Lung (tissue), 17 donors: ENCODE measurements at places on chromosomes 12 and 14. TPM values are rescaled to one million over a fixed set of nuclear protein-coding genes. Genes with fewer than 3 reads are reported as not detected.
A peak's percentile ranks its signal among the peaks of the same experiment; 100 is the strongest.

Gene NELL2
- 15.9 TPM for total RNA-seq

DNA sequence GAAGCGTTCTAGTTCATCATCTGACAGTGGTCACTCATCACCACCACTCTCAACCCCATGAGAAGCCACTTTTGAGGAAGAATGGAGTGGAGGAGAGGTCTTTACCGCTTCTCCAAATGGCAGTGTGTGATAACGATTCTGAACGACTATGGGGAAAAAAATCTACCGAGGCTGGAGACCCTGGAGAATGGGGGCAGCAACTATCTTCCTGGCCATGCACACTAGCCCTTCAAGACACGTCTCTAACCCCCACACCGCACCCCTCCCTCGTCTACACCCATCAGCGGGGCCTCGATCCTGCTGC, 365 bp downstream of the ING4 start:
- no peak for DNase-seq

DNA sequence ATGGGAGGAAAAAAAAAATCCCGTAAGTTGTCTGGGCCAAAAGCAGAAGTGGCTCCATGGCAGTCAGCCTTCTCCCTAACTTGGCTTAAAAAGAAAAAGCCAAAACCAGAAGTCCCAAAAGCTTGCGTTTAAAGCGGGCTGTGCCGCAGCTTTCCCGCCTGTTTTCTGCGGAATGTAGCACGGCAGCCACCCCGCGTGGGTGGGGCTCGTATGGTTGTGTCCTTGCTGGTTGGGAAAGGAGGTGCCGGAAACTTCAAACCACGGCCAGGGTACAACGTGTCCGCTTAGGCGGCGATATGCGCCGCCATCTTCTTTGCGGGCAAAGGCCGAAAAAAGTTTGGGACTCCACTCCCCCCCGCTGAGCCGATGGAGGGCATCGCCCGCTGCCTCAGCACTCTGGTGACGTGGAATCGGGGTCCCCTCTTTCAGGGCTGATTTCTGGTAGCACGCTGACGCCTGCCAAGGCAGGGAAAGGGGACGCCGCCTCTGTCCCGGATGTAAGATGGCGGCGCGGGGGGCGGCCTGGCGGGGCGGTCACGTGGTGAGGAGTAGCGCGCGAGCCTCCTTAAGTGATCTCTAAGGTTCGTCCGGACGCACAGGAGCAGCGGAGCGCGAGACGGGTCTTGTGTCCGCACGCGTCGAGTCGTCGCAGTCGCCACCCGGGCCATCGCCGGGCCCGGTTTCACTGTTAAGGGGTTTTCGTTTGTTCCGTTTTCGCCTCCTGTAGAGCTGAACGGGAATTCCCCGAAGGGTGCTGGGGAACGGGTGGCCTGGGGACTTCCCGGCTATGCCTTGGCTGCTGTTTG, 135.8 kb downstream of the MON2 start:
- peak; percentile 95 for DNase-seq

DNA sequence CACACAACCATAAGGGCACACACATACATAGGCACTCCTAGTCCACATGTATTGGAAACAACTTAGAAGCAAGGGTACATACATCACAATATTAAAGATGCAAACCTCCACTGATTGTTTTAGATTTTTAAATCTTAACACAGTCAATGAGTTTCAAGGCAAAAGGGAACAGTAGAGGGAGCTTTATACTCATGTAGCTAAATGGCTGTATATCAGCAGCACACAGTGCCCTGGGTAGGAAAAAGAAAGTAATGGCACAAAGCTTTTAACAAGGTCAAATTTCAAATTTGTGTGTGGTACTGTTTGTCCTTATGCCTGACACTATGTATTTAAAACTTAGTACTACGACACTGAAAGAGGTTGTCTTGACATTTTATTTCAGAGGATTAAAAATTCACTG, 262.0 kb downstream of the MED13L start:
- DNase-seq = peak; percentile 79

GRCh38 chr14:34372786-34373185, 89.3 kb downstream of the SPTSSA start:
- no peak for DNase-seq

DNA sequence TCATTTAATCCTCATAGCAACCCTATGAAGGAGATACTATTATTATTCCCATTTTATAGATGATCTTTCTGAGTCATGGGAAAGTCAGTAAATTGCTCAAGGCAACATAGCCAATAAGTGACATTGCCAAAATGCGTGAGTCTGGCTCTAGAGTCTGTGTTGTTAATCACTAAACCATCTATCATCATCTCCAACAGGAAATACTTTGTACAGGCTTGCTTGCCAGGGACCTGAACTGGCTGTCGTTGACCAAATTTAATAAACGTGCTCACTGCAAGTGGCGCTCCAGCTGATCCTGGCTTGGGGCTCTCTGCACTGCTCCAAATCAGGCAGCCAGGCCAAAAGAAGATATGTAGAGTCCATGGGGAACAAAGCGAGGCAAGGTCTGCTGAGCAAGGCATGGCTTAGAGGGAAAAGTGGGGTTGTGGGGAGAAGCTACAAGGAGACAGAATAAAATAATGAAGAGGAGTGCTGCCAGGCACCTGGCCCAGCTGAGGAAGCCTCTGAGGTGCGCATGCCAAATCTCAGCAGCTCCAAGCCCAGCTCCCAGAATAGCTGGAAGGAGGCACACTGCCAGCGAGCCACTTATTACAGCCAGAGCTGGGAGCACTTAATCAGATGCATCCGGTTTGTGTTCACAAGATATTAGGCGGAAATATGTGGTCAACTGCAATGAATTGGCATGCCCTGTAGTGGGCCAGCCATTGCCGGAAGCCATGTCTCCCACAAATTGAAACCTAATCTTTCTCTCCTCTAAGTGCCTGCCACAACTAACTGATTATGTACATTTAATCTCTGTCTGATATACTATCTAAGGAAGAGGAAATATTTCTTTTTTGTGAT, 43.3 kb upstream of the PTPRO start:
- DNase-seq = peak; percentile 40
